MM.1S (cell line): ENCODE measurements at places on chromosomes 12 and 14.

- DNase-seq: no peak
These were observed 10.6 kb downstream of the BMP4 start for GRCh38 chr14:53946071-53946403.

DNA sequence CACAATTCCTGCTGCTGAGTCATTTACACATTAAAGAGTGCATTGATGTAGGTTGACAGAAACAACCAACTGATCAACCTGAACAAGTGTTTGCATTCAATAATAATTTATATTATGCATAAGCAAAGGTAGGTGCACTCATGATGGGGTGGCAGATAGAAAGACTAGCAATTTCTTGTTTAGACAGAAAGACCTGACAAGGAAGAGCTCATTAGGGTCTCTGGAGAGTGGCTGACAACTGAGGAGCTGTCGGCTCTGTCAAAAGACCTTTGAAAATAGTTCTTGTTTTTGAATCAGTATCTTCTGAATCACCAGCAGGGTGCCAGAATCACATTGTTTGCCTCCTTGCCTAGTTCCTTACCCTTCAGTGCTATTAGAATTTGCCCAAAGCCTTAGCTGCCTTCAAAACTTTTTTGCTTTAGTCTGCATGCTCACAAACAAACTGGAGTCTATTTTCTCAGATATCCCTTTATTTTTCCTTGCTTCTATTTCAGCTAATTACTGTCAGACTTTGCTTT lies 234.7 kb downstream of the BTG1 start:
- DNase-seq: no peak

DNA sequence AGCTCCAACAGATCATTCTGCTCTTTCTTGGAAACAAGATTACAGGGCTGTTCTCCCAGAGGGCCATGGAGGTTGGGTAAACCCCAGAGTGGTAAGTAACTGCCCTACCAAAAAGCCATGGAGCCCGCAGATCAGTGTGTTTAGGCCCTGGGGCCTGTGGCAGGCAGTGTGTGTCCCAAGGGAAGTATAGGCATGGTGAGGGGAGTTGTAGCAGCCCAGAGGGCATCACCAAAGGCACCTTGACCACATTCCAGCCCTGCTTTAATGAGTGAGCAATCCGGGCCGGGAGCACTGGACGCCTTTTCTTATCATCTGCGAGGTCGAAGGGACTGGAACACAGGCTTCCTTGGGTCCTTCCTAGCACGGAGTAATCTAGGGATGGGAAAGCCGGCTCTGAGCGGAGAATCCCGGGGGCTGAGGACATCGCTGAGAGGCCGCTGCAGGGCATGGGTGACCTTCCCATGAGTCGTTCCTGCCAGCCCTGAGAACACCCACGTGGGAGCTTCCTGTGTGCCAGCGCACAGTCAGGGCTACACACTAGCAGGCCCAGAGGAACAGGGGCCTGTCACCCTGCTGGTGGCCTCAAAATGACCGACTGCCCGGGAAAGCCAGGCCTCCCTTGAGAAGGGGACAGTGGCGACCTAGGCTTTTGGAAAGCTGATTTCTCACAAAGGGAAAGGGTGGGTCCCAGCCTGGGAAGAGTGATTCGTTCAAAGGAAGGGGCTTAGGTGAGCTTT lies 91.3 kb downstream of the NINJ2 start:
- DNase-seq: no peak

- peak; percentile 83 for DNase-seq
These were observed 208.3 kb downstream of the EXOC5 start for GRCh38 chr14:57060276-57060955.

DNA sequence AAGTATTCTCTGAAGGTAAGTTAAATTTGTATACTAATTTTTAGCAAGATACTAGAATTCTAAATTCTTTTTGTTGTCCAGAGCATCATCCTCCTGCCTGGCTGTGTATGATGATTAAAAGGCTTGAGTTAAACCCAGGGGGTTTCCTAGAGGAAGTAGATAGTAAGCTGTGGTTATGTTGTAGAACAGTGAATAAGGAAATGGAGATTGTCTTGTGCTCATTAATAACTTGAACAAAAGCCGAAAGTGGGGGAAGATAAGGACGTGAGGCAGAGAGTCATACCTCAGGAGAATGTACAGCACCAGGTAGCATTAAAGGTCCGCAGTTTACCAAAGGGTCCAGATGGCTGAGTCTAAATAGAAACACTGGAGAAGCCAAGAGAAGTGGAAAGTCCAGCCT lies 42.0 kb downstream of the CKB start:
- peak; percentile 67 for DNase-seq

- no peak for DNase-seq
These were observed 256.7 kb downstream of the C12orf75 start for GRCh38 chr12:105587237-105587636.

DNA sequence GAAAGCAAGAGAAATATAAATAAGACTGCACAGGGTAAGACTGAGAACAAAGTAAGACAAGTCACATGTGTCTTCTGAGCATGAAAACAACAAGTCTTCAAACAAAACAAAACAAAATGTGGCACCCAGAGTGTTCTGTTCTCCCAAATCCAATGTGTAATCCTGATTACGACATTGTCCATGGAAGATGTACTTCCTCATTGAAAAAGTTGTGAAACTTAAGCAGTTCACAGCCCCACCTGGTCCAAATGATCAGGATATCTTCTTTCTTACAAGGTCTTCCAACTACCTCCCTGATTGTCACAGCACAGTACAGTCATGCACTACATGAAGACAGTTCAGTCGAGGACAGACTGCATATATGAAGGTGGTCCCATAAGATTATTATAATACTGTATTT lies 23.3 kb upstream of the NEK9 start:
- DNase-seq: no peak
